NCI-H345 (cell line): ENCODE measurements at places on chromosomes 4 and X.

- DNase-seq: no peak
Observed at GRCh38 chrX:113906168-113906567, 677.7 kb upstream of the HTR2C start.

DNA sequence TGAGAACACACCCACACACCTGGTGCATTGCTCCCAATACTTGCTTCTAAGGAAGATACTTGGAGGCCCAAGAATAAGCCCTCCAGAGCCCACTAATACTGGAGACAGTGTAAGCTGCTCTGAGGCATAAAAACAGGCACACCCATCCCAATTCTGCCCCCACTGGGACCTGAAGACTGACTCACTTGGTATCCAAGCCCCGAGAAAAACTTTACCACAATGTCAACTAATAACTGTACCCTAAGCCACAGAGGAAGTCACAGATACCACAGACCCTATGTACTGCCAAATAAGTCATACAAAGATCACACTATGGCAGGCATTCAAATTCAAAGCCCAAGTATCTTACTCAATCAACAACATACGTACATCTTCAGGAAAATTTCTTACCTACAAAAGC is 398.2 kb upstream of the SPANXN1 start:
- DNase-seq: no peak

GRCh38 chrX:123873956-123874355 is 14.1 kb downstream of the XIAP start:
- no peak for DNase-seq

DNA sequence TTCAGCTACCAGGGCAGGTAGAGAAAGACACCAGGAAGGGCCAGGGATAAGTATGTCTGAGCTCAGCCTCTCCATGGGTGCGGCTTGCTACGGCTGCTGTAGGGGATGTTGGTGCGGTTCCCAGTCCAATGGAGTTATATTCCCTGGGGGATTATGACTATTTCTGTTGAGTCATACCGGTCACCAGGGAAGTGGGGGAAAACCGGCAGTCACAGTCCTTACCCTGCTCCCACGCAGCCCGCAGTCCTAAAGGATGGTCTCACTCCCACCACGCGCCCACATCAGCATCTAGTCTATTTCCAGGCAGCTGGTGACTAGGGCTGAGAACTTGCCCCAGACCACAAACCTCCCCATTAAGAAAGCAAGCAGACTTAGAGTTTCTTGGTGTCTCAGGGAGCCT is 191.6 kb downstream of the VEGFC start:
- DNase-seq: no peak

GRCh38 chrX:39519566-39520301 is 578.0 kb downstream of the BCOR start:
- DNase-seq: no peak
